ENCODE measurements at places on chromosomes 16 and 17.
A peak's percentile ranks its signal among the peaks of the same experiment; 100 is the strongest.

GRCh38 chr16:75789237-75789636 is 62.9 kb upstream of the CPHXL start:
- DNase-seq = peak; percentile 28

GRCh38 chr17:72033334-72033733 is 87.5 kb upstream of the SOX9 start:
- no peak for DNase-seq

DNA sequence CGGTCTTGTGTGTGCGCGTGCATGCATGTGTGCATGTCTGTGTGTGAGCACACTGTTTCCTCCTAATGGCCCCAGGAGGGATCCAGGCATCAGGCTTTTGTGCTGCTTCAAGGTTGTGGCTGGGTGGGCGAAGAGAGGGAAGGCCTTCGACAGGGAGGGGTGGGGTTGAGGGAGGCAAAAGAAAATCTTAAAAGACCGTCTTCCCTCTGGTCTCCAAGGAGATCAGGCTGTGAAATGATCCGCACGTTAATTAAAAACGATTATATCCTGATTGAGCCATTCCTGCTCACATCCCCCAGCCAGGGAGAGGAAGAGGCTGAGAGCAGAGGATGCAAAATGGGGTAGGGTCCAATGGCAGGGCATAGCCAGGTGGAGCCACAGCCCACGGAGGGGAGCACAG is 46.9 kb downstream of the RAI1 start:
- DNase-seq = no peak

DNA sequence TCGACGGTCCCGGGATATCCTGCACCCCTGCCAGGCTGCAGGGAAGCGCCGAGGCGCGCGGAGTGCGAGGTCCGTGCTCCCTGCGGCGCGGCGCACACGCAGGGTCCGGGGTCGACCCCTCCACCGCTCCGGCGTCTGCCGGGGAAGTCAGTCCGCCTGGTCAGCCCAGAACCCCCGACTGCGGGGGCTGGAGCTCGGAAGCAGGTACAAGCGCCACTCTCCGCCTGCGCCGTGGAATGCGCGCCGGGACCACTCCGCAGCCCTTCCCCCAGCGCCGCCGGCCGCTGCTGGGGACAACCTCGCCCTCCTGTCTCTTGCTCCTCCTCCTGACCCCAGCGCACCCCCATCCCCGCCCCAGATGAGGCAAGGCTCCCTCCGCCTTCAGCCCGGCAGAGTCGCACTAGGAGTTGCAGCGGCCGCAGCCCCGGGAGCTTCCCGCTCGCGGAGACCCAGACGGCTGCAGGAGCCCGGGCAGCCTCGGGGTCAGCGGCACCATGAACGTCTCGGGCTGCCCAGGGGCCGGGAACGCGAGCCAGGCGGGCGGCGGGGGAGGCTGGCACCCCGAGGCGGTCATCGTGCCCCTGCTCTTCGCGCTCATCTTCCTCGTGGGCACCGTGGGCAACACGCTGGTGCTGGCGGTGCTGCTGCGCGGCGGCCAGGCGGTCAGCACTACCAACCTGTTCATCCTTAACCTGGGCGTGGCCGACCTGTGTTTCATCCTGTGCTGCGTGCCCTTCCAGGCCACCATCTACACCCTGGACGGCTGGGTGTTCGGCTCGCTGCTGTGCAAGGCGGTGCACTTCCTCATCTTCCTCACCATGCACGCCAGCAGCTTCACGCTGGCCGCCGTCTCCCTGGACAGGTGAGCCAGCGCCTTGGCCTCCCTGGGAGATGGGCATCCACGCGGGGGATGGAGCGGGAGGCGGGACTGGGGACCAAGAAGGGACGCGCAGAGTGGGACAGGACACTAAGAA is at the start of gene GALR2:
TSS of gene GALR2 (plus strand) at position 392 of the 974 bp plus-strand sequence. CDS start at position 495, 103 bp downstream.
- DNase-seq = no peak

DNA sequence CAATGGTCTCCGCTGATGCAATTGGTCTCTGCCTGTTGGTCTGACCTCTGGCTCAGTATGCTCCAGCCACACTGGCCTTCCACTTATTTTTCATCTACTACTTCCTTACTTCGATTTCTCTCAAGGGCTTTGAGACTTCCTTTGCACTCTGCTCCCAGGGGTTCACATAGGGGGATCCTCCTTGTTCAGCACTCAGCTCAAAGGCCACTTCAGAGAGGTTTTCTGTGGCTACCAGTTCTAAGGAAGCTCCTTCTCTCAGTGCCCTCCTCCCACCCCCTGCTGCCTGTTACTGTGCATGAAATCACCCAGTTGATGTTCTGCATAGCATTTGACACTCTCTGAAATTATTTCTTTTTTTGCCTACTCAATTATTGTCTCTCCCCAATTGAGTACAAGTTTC is 476.4 kb downstream of the HS3ST3B1 start:
- DNase-seq = no peak

- DNase-seq = no peak
These were observed 56.2 kb downstream of the PRMT7 start for GRCh38 chr16:68367030-68367429.

DNA sequence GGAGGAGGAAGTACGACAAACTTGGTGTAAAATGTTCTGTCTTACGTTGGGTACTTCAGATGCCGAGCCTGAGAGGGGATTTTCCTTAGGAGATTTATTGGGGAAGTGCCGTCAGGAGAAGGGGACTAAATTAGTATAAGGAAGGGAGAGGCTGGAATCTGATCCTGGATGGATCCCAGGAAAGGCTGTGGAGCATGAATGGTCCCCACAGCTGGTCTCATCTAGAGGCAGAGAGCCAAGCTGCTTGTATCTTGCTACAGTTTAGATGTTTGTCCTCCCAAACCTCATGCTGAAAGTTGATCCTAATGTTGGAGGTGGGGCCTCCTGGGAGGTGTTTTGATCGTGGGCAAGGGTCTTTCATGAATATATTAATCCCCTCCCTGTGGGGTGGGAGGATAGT is 798.4 kb upstream of the EEF2KMT start:
- no peak for DNase-seq

- DNase-seq = no peak
These were observed 14.9 kb downstream of the SPATA32 start for GRCh38 chr17:45246861-45247428.

DNA sequence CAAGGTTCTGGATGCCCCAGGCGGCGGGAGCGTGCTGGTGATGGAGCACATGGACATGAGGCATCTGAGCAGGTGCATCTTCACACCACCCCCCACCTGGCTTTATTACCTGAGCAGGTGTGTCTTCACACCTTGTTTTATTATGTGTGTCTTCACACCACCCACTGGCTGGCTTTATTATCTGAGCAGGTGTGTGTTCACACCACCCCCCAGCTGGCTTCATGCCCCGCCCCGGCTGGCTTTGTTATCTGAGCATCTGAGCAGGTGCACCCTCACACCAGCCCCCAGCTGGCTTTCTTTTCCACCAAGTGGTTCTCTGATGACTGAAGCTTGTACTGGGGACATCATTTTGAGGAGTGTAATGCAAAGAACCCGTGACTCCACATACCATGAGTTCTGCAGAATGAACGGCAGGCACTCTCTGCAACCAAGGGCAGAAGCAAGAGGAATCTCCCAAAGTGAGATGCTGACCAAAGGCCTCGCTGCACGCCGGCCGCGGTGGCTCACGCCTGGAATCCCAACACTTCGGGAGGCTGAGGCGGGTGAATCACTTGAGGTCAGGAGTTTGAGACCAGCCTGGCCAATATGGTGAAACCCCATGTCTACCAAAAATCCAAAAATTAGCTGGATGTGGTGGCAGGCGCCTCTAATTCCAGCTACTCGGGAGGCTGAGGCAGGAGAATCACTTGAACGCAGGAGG is 2.6 kb downstream of the FN3KRP start:
- no peak for DNase-seq

GRCh38 chr16:84524346-84524920 is 20.0 kb upstream of the MEAK7 start:
- no peak for DNase-seq

DNA sequence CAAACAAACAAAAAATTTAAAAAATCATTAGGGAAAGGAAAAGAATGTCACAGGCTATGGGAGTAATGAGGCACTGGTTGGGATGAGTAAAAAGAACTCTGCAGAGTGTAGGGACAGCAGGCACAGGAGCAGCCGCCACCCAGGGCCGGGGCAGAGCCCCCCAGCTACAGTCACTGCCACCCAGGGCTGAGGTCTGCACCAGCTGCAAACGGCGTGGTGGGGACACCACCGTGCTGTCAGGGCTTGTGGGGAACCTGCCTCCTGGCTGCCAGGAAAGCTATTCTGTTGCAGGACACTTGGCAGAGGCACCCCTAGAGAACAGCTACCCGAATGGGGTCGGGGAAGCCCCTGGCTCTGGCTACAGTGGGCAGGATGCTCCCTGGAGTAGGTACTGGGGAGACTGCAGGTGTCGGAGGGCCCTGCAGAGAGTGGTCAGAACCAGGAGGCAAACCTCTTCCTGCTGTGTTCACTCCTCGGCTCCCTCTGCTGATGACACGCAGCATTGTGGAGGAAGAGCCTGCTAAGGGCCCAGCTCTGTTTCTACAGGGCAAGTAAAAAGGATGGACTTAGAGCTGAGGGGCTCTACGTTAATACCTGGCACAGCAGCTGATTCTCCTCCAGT is 32.3 kb upstream of the CAPN15 start:
- DNase-seq = no peak

GRCh38 chr16:86018941-86019340 is 120.0 kb downstream of the IRF8 start:
- DNase-seq = no peak
